ENCODE measurements at places on chromosomes 16 and 17.
A peak's percentile ranks its signal among the peaks of the same experiment; 100 is the strongest.

DNA sequence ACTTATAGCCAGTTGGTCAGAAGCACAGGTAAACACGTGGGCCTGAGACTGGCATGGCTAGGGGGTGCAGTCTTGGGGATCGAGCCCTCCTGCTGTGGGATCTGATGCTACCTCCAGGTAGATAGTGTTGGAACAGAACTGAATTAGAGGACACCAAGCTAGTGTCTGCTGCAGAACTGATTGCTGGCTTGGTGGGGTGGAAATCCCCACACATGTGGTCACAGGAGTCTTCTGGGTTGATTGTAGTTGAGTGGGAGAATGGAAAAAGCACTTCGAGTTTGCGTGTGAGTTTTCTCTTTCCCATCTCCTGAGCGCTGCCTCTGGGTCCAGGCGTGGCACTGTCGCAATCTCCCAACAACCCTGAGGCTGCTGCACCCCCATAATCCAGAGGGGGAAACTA is 8.0 kb upstream of the SPATA32 start:
- peak overlapping the region; percentile 16 for H3K27ac ChIP-seq
- peaks cover 53% of the 10 kb centered on the region for H3K36me3 ChIP-seq
- H3K4me3 ChIP-seq: no peak overlapping the region
- H3K27me3 ChIP-seq: no peaks in the 10 kb centered on the region
- no peaks in the 10 kb centered on the region for H3K4me1 ChIP-seq

DNA sequence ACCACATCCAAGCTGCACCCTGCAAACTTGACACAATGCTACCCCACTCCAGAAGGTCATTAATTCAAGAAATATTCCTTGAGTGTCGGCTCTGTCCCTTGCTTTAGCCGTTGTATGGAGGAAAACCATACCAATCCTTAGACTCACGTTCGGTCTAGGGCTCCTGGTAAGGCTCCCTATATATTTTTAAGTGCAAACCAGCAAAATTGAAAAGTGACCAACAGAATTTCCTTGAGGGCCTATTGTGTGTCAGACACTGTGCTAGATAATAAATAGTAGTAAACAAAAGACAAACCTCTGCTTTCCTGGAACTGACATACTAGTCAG is 390 bp upstream of the BBS2 start:
- peak overlapping the region; percentile 77 for H3K4me3 ChIP-seq
- no peaks in the 10 kb centered on the region for H3K27me3 ChIP-seq
- H3K27ac ChIP-seq: peak overlapping the region; percentile 65

DNA sequence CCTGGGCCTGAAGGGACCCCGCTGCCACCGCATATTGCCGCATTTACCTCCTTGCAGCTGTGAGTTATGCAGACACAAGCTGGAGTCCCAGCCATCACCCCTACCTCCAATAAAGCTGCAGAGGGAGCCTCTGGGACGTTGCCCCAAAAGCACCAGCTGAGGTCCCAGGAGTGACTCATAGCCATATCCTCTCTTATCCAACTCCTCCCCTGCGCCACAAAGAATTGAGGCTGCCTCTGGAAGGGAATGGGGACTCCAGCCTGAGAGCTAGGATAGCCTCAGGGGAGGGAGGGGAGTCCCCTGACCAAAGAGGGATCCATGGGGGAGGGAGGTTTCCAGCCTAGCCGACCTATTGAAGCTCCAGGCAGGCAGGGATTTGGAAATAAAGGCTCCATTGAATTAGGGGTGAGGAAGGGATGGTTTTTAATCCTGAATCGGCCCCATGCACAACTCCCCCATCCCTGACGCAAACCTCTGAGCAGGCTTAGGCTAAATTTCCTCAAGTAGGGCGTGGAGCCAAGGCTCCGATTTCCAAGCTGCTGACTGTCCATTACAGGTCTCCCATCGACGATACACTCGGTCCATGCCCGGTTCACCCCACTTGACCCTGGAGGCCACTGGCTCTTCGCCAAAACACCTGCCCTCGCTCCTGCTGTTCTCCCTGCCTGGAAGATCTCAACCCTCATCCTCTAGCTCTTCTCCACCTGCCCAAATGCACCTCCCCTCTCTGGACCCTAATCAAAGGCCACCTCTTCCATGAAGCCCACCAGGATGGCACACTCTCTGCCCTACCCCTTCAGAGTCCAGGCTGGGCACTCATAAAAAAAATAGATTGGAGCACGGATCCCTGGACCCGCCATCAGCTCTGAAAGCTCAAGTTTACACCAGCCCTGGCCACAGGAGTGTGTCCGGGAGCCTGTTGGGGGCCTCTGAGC is 27.5 kb downstream of the PIMREG start:
- H3K4me1 ChIP-seq: peaks cover 6% of the 10 kb centered on the region
- no peak overlapping the region for H3K4me3 ChIP-seq
- peaks cover 2% of the 10 kb centered on the region for H3K36me3 ChIP-seq
- no peak overlapping the region for H3K27ac ChIP-seq

DNA sequence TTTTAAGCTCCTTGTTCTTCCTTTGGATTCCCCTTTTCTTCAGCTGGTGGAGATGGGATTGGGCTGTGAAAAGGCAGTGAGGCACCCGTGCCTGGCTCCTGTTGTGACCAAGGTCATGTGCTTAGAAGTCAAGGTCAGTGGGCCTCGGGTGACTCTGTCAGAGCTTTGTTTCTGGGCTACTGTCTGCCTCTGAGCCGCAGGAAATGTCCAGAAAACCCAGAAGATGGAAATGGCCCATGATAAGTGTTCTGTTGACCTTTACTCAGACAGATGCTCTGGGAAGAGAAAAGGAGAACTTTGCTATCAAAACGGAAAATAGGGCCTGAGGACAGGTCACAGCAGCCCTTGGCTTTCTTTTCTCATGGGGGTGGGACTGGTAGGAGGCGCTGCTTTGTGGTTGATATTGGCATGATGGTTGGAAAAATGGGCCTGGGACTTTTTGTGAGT is 2.9 kb downstream of the ABCC1 start:
- H3K27ac ChIP-seq: peak overlapping the region; percentile 53
- peaks cover 56% of the 10 kb centered on the region for H3K4me1 ChIP-seq
- DNase-seq: no peak
- no peaks in the 10 kb centered on the region for H3K27me3 ChIP-seq
- peak overlapping the region; percentile 94 for H3K4me3 ChIP-seq
- peaks cover 17% of the 10 kb centered on the region for H3K36me3 ChIP-seq

DNA sequence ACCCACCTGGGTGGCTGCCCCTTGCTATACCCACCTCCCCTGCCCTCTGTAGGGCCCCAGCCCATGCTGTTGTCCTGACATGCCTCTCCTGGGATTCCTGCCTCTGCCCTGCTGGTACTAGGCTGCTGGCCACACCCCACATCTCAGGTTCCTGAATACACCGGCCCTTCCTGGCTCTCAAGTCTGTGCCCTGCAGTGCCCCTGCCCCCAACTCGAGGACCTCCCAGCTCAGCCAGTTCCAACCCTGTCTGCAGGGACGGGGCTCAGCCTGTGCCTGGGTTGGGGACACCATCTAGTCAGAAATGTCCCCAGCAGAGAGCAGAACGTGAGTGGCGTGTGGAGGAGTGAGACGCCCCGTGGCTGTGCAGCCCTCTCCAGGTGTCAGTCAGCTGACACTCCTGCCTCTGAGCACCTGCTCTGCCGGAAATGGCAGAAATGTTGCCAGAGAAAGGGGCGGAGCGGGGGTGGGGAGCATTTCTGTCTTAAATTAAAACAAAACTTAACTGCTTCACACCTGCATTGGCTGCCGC is 28.7 kb downstream of the ACSF3 start:
- peaks cover 18% of the 10 kb centered on the region for H3K36me3 ChIP-seq
- no peak overlapping the region for H3K27ac ChIP-seq
- no peak overlapping the region for H3K4me3 ChIP-seq
- peak; percentile 41 for DNase-seq
- H3K4me1 ChIP-seq: peaks cover 6% of the 10 kb centered on the region

DNA sequence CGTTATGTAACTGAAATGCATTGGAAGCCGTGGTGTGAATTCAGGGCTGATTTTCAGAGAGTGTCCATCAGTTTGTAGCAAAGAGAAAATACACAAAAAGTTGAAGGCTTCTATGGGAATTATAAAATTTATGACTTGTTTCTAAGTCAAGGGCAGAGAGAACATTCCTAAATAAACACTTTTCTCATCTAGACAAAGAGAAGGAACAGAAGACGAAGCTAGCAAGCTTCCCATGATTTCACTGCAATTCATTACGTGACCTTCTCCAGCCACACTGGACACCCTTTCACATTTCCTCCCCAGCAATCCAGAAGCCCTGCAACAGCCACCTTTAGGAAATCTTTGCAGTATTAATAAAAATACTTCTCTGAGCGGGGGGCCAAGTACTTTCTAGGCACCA is 67.8 kb downstream of the TMEM100 start:
- no peaks in the 10 kb centered on the region for H3K4me1 ChIP-seq
- no peak for DNase-seq
- peaks cover 48% of the 10 kb centered on the region for H3K27me3 ChIP-seq
- H3K27ac ChIP-seq: no peak overlapping the region
- no peak overlapping the region for H3K4me3 ChIP-seq

GRCh38 chr17:72705905-72706395 is 386.5 kb downstream of the SLC39A11 start:
- H3K36me3 ChIP-seq: no peaks in the 10 kb centered on the region
- DNase-seq: no peak
- H3K27ac ChIP-seq: no peak overlapping the region
- no peak overlapping the region for H3K4me3 ChIP-seq
- no peaks in the 10 kb centered on the region for H3K27me3 ChIP-seq

- no peak for DNase-seq
- peak overlapping the region; percentile 41 for H3K27ac ChIP-seq
- peaks cover 14% of the 10 kb centered on the region for H3K4me1 ChIP-seq
- H3K4me3 ChIP-seq: peak overlapping the region; percentile 31
- no peaks in the 10 kb centered on the region for H3K27me3 ChIP-seq
These were observed 28.8 kb downstream of the PRKCA start for GRCh38 chr17:66331038-66331816.

DNA sequence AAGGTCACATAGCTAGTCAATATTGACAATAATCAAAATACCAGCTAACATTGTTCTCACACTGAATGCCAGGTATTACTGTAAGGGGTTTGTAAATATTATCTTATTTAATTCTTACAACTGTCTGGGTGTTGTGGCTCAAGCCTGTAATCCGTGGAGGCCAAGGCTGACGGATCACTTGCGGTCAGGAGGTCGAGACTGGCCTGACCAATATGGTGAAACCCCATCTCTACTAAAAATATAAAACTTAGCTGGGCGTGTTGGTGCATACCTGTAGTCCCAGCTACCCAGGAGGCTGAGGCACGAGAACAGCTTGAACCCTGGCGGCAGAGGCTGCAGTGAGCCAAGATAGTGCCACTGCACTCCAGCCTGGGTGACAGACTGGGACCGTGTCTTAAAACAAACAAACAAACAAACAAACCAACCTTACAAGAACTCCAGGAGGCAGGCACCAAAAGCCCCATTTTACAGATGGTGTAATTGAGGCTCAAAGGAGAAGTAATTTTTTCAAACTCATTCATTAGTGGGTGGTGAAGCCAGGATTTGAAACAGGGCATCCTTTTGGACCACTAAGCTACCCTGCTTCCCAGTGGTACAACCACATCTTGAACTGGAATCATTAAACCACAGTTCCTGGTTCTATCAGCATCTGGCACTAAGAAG is 104.3 kb downstream of the XYLT1 start:
- DNase-seq: no peak
- H3K27me3 ChIP-seq: no peaks in the 10 kb centered on the region
- H3K4me3 ChIP-seq: peak overlapping the region; percentile 57
- H3K4me1 ChIP-seq: peaks cover 80% of the 10 kb centered on the region
- H3K36me3 ChIP-seq: peaks cover 15% of the 10 kb centered on the region
- peak overlapping the region; percentile 99 for H3K27ac ChIP-seq

Data from central memory CD8-positive, alpha-beta T cell (primary cell).